Lung (tissue), 17 donors: ENCODE measurements at places on chromosomes 4 and X. TPM values are rescaled to one million over a fixed set of nuclear protein-coding genes. Genes with fewer than 3 reads are reported as not detected.

DNA sequence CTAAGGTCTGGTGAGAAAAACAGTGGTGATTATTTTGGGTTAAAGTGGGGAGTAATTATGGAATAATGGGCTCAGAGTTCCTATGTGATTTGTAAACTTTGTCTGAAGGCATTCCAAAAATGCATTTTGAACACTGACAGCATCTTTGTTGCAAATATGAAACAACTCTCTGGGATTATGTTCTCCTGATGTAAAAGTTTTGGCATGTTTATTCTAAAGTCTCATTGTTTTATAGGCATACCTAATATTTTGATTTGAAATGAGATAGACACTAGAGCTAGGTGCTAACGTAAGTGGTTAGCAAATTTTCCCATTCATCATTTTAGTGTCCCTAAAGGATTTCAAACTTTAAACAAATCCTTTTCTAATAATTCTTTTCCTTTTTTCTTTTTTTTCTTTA, 140.9 kb upstream of the ANXA3 start:
- no peak for DNase-seq
- H3K4me3 ChIP-seq, result no peak overlapping the region
- H3K27me3 ChIP-seq, result no peaks in the 10 kb centered on the region
- no peaks in the 10 kb centered on the region for H3K36me3 ChIP-seq

- no peak overlapping the region for H3K27ac ChIP-seq
- H3K4me1 ChIP-seq, result peaks cover 14% of the 10 kb centered on the region
- H3K4me3 ChIP-seq, result no peak overlapping the region
Measured at GRCh38 chr4:185016946-185017758, 1.1 kb upstream of the HELT start.

DNA sequence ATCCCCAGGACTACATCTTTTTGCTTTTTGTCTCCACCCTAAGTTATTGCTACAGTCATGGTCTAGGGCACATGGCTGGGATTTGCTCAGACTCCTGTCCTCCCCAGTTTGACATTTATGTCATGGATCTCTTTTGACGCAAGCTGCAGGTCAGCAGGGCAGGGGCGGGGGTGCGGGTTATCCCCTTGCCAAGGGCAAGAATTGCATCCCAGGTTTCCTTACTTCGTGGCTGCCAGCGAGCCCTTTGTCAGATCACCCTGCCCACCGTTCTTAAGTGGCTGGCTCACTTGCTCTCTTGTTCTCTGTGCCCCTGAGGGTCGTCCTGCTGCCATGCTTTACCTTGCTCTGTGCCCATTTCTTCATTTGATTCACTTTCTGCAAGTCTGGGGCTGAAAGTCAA, 21.1 kb upstream of the UBA1 start:
- no peaks in the 10 kb centered on the region for H3K4me1 ChIP-seq
- DNase-seq, result no peak
- peaks cover 4% of the 10 kb centered on the region for H3K36me3 ChIP-seq
- no peak overlapping the region for H3K4me3 ChIP-seq

GRCh38 chr4:48247878-48248558, 21.6 kb downstream of the TEC start:
- H3K27me3 ChIP-seq, result no peaks in the 10 kb centered on the region
- no peak overlapping the region for H3K4me3 ChIP-seq
- H3K36me3 ChIP-seq, result no peaks in the 10 kb centered on the region
- DNase-seq, result no peak
- no peak overlapping the region for H3K27ac ChIP-seq
- H3K4me1 ChIP-seq, result no peaks in the 10 kb centered on the region

GRCh38 chr4:7647600-7648543, 213.1 kb upstream of the PSAPL1 start:
- no peak overlapping the region for H3K4me3 ChIP-seq
- H3K27ac ChIP-seq, result no peak overlapping the region
- no peaks in the 10 kb centered on the region for H3K27me3 ChIP-seq
- H3K36me3 ChIP-seq, result no peaks in the 10 kb centered on the region
- H3K4me1 ChIP-seq, result peaks cover 4% of the 10 kb centered on the region

DNA sequence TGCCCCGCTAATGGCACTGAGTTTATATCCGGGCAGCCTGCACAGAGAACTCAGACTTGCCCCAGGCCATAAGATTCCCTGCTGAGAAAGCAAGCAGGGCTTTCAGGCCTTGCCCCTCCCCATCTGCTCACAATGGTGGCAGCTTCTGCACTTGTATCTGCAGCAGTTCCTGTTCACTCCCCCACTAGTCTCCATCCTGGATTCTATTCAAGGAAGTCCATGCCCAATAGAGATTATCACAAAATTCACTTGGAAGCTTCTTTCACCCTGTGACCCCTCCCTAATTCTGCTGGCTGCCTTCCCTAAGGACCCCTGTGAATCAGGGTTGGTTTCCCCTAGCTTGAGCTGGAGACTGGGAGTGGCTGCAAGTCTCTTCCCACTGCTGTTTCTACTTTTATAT, 34.5 kb upstream of the UCP1 start:
- DNase-seq, result no peak
- no peaks in the 10 kb centered on the region for H3K4me1 ChIP-seq
- no peak overlapping the region for H3K4me3 ChIP-seq
- no peak overlapping the region for H3K27ac ChIP-seq

DNA sequence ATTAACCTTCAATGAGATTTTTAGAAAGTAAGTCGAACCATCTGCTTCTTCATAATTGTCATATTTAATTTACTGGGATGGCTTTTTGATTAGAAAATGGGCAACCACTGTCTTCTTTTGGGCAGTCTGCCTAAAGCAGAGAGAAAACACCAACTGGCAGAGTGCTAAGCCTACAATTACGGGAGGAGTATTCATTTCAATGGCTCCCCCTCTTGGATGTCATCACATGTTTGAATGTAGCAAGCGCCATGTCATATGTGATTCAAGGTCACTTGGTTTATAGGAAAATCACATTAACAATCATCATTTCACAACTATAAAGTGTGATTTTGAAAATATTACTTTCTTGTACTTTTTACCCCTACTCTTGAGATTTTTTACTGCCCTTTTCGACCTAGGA, 261.9 kb downstream of the FRMPD4 start:
- H3K36me3 ChIP-seq, result no peaks in the 10 kb centered on the region
- no peaks in the 10 kb centered on the region for H3K4me1 ChIP-seq
- no peak overlapping the region for H3K27ac ChIP-seq
- no peaks in the 10 kb centered on the region for H3K27me3 ChIP-seq
- H3K4me3 ChIP-seq, result no peak overlapping the region

DNA sequence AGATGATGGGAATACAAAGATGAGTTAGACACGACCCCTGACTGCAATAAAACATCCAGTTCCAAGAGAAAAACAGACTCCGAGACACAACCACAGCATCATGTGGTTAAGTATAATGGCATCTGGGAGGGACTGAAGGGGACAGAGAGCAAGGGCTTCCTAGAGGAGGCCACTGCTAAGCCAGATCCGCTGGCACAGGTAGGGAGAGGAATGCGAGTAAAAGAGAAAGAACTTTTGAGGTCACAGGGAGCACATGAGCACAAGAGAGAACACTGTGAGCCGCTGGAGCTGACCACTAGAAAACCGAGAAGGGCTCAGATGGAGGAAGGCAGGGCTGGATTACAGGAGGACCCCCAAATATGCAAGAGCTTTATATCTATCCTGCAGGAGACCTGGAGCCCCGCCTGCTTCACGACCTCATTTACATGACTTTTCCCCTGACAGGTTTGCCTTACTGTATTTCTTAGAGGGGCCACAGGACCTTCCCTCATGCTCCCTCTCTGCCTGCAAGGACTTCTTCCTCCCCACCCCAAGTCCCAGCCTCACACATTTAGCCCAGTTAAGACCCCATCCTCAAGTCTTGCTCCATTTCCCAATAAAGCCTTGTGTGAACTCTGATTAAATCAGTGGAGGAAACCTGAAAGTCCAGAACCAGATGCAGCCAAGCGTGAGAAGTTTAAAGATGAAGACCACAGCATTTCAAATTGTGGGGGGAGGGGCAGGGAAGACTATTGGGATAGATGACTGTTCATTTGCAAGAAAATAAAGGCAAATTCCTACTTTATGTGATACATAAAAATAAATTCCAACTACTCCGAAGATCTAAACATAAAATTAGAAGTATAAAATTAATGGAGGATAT, 29.6 kb downstream of the MFAP3L start:
- H3K4me1 ChIP-seq, result no peaks in the 10 kb centered on the region
- no peaks in the 10 kb centered on the region for H3K27me3 ChIP-seq
- DNase-seq, result no peak

- H3K36me3 ChIP-seq, result no peaks in the 10 kb centered on the region
- no peak overlapping the region for H3K4me3 ChIP-seq
- H3K27ac ChIP-seq, result no peak overlapping the region
- no peaks in the 10 kb centered on the region for H3K27me3 ChIP-seq
- peak; percentile 2 for DNase-seq
- H3K4me1 ChIP-seq, result no peaks in the 10 kb centered on the region
Measured at GRCh38 chr4:184942444-184943425, 75.6 kb upstream of the HELT start.

DNA sequence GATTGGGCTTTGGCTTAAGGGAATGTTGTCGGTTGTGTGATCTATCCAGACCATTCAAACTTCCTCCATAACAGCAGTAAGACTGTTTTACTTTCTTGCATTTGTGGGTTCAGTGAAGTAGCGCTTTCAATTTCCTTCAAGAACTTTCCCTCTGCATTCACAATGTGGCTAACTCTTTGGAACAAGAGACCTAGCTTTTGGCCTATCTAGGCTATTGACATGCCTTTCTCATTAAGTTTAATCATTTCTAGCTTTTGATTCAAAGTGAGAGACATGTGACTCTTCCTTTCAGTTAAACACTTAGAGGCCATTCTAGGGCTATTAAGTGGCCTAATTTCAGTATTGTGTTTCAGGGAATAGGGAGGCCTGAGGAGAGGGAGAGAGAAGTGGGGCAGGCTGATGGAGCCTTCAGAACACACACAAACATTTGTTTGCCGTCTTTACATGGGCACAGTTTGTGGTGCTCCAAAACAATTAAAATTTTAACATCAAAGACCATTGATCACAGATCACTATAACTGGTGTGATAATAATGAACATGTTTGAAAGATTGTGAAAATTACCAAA, 34.1 kb downstream of the ADH5 start:
- no peak for DNase-seq
- H3K27ac ChIP-seq, result no peak overlapping the region
- no peak overlapping the region for H3K4me3 ChIP-seq
- H3K36me3 ChIP-seq, result peaks cover 25% of the 10 kb centered on the region
- peaks cover 1% of the 10 kb centered on the region for H3K4me1 ChIP-seq
- H3K27me3 ChIP-seq, result no peaks in the 10 kb centered on the region

- peaks cover 66% of the 10 kb centered on the region for H3K36me3 ChIP-seq
- no peak overlapping the region for H3K4me3 ChIP-seq
- peaks cover 2% of the 10 kb centered on the region for H3K27me3 ChIP-seq
- no peak overlapping the region for H3K27ac ChIP-seq
- no peaks in the 10 kb centered on the region for H3K4me1 ChIP-seq
- no peak for DNase-seq
Measured at GRCh38 chr4:54289316-54289715, 60.2 kb downstream of the PDGFRA start.

- no peaks in the 10 kb centered on the region for H3K36me3 ChIP-seq
- H3K4me3 ChIP-seq, result no peak overlapping the region
- no peaks in the 10 kb centered on the region for H3K27me3 ChIP-seq
- DNase-seq, result no peak
Measured at GRCh38 chrX:27600686-27601085, 10.5 kb downstream of the DCAF8L2 start.

Gene DDX53
- not detected for total RNA-seq

Gene DCAF12L1
- not detected for total RNA-seq

Gene NLRP2B
- not detected for total RNA-seq

Gene SPP1
- total RNA-seq, result 433 TPM

Gene ANXA3
- total RNA-seq, result 84.1 TPM
